Muscle of arm (tissue), 14 donors: ENCODE measurements at places on chromosomes 12 and 14. TPM values are rescaled to one million over a fixed set of nuclear protein-coding genes. Genes with fewer than 3 reads are reported as not detected.

The GRIN2B gene
- polyA plus RNA-seq = 0.06 TPM

The CACNA1C gene
- 3.0 TPM for polyA plus RNA-seq

The IFI27L2 gene
- polyA plus RNA-seq = 8.8 TPM

The COCH gene
- 4.7 TPM for polyA plus RNA-seq

DNA sequence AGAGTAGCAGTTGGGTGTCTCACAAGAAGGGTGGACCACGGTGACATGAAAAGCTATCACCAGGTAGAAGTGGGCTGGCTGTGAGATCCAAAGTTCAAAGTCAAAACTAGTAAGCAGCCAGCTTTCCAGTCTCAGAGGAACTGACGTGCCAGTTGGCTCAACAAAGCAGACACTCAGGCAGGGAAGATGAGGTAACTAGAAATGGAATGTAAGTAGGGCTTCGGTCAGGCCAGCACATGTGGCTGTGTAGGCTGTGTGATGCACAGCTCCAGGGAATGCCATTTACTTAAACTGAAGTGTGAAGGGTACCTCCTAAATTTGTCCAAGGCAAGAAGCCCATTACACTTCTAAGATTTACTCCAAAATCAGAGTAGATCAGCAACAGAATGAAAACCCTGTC is 43.6 kb downstream of the PTPRR start:
- no peak for DNase-seq

DNA sequence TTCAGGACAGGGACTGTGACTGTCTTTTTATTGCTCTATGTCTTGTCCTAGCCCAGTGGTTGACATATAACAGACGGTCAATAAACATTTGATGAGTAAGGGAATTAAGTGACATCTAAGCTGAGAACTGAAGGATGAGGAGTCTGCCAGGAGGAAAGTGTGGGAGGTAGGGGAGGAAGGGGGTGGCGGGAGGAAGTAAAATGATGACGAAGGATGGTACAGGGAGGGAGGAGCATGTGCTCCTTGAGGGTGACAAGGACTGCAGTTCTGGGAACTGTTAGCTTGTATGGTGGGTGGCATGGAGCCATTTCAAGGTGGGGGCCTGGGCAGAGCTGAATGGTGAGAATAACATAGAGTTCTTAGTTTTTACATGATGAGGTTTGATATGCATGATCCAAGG is 64.4 kb downstream of the RGS6 start:
- DNase-seq = no peak

- no peak for DNase-seq
These were observed 228.4 kb downstream of the SPTSSA start for GRCh38 chr14:34233619-34234018.
